ENCODE measurements at places on chromosomes 13 and 19.

- DNase-seq = peak; percentile 33
Measured at GRCh38 chr13:52010890-52011631, at the start of gene ATP7B. ATP7B (minus strand) TSS chr13:52011450; CDS start chr13:52011337, 113 bp downstream.

GRCh38 chr13:66076417-66076816 lies 1153.7 kb downstream of the PCDH9 start:
- DNase-seq = no peak

- no peak for DNase-seq
Measured at GRCh38 chr19:58089846-58090245, 8.2 kb downstream of the ZSCAN18 start.

GRCh38 chr13:28022848-28023518 lies 34.5 kb upstream of the URAD start:
- DNase-seq = no peak

DNA sequence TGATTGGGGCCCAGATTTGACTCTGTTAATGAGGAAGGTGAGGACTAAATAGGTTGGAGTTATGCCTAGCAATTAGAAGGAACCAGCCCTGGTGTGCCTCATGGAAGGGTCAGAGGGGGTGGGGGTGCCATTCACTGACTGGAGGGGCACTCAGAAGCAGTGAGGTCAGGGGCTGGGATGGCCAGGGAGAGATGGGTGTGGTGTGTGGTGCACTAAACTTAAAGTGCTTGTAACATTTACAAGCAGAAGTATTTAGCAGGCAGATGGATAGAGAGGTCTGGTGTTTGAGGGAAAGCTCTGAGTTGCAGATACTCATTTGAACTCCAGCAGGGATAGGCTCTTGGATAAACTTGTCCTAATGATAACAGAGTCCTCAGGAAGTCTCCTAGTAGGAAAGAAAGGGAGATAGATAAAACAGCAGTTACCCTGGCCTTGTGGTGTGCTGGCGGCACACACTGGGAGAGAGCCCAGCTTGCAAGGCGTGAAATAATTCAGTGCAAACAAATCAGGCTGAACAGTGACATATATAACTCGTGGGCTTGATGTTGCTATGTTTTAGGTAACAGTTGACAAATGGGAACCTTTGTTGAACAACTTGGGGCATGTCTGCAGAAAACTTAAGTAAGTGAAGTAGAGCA lies 20.0 kb upstream of the UPF3A start:
- no peak for DNase-seq

DNA sequence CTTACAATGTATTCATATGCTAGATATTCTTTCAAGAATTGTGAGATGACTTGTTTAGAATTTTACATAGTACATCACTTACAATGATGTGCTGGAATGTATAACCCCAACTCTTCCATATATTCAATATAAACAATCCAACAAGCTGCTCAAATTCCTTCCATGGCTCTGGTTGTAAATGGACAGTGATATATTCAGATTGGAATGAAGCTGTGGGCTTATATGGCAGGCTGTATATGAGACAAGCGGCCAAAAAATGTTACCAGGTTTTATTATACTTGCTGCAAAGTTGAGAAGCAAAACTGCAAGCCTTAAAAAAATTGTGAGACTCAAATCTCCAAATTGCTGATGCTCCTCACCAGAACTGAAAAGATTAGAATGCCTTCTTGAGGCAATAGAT lies 83.6 kb upstream of the KLF12 start:
- no peak for DNase-seq

DNA sequence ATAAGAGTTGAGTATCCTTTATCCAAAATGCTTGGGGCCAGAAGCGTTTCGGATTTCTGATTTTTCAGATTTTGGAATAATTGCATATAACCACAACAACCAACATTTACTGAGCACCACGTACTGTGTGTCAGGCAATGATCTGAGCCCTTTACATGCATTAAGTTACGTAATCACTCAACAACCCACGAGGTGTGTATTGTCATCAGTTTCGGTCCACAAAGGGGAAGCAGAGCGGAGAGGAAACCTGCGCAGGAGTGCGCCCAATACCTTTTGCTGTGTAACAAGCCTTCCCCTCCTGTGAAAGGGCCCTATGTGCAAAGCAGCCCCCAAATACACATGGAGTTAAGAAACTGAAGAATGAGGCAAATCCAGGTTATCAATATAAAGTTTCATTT lies 20.7 kb upstream of the NLRP12 start:
- no peak for DNase-seq

Measured in HEK293T (cell line).